Epithelial cell of prostate (primary cell): ENCODE measurements at places on chromosomes 3 and 15.
A peak's percentile ranks its signal among the peaks of the same experiment; 100 is the strongest.

DNA sequence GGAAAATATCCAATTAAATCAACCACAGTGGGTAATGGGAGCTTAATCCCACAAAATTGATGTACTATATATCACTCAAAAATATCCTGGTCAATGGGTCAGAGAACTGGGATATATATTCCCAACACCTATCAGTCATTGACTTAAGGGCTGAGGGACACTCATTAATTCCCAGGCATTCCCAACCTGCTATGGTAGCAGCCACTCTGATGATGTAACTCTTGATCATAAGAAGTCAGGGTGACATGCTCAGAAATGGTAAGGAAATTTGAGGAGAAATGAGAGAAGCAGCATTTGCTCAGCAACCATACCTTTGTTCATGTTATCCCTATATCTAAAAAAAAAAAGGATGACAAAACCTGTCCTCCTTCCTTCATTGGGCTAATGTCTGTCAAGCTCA is 3.1 kb upstream of the PLOD2 start:
- DNase-seq, result no peak

DNA sequence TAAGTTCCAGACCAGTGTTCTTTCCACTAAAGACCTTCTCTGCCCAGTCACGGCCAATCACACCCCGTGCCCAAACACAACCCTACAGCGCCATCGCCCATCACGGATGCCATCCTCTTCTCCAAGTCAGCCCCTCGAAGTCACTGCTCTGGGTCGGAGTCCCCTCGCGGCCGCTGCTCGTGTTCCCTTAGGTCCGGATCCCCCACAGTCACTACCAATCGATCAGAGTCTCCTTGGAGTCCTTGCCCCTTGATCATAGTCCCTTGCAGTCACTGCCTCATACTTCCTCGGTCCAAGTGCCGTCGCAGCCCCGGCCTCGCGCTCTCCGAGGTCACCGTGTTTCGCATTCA is 461 bp downstream of the PCYT1A start:
- no peak for DNase-seq

GRCh38 chr3:184059424-184059823 is 6.6 kb downstream of the HTR3C start:
- no peak for DNase-seq

GRCh38 chr3:130671545-130672312 is 74.9 kb downstream of the PIK3R4 start:
- peak; percentile 12 for DNase-seq

DNA sequence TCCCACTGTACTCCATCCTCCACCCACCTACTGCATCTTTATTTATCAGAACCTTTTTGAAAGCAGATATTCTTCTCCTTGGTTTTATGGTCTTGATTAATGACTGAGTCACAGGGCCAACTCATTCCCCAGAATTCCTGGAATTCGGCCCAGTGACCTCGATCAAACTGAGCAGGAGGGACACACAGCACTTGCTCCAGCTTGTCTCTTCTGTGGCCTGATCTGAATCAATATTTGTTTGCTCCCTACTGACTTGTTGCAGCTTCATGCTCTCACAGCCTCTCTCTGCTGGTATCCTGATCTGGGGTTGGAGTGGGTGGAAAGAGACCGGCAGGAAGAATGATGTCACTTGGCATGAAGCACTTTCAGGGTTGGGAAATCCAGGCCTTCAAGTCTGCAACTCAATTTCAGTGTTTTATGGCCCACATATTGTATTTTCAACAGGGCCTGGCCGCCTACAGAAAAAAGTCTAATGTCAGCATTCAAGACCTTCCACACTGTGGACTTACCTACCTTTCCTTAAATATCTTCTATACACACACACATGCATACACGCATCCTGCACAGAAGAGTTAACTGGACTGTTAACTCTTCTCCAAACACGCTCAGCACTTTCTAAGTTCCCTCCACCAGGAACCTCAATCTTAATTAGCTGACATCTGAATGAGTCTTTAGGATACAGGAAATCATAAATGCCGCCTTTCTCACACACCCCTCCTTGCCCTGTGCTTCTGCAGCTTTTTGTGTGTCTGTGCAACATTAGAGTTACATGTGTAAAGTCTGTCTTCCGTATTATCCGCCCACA is 4.6 kb downstream of the ANXA2 start:
- peak; percentile 98 for DNase-seq

- no peak for DNase-seq
These were observed 479.4 kb downstream of the NTRK3 start for GRCh38 chr15:87777054-87777561.

GRCh38 chr15:58235961-58236360 is 97.8 kb downstream of the AQP9 start:
- no peak for DNase-seq

- DNase-seq, result no peak
These were observed 192.0 kb downstream of the ATP10A start for GRCh38 chr15:25671132-25671531.

GRCh38 chr15:67253549-67254237 is 768 bp downstream of the AAGAB start:
- no peak for DNase-seq

- no peak for DNase-seq
These were observed 702 bp downstream of the ARHGEF3 start for GRCh38 chr3:56800832-56801661.

GRCh38 chr3:151265166-151265565 is 13.2 kb downstream of the P2RY14 start:
- DNase-seq, result no peak

- DNase-seq, result no peak
These were observed 61.4 kb upstream of the ZBTB38 start for GRCh38 chr3:141306922-141307321.

DNA sequence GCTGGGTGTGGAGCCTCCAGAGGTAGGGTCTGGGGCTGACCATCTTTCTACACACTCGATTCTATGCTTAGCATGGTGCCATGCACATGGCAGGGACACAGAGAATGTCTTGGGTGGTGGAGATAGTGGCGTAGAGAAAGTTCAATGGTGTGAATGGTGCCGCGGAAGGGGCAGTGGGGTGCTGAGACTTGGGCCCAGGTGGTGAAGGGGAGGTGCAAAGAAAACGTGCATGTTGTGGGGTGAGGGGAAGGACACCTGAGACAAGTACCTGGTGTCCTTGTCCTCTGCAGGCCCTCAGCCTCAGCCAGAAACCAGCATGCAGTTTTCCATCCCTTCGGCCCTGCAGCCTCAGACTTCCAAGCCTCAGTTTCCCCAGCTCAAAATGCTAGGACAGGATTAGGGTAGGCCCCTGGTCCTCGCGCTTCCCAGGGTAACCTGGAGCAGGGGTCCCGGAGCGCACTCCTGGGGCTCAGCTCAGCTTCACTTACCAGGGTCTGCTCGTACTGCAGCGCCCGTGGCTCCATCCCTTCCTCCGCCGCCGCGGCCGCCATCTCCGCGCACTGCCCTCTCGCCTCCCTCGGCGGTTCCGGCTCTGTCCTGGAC is 375 bp downstream of the CLCN2 start:
- no peak for DNase-seq

DNA sequence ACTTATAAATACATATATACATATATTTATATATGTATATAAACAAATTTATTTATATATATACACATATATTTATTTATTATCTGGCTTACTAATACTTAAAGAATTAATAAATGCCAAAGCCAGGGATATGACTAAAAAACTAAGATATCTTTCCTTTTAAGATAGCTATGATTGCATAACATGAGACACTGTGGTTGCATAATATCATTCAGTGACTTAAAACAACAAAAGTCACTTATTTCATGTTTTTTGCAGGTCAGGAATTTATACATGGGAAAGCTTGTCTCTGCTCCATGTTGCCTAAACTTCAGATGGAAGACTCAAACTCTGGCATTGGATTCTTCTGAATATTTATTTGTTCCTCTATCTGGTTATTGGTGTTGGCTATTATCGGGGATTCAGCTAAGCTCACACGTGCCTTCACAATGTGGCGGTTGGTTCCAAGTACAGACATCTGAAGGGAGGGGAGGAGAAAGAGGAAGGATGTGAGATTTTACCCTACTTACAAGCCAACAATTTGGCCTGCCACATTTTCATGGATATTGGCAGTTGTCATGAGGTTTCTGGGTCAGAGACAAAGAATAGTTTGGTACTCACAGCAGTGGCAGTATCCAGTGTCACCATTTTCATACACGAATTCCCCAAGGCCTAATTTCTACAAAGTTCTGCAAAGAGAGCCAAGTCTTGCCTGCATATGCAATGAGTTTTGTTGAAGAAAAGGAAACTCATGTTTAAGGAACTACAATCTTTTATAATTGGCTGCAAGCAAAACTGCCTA is 381.6 kb downstream of the EPHA3 start:
- DNase-seq, result no peak
